ENCODE measurements at places on chromosomes 1 and 21.

DNA sequence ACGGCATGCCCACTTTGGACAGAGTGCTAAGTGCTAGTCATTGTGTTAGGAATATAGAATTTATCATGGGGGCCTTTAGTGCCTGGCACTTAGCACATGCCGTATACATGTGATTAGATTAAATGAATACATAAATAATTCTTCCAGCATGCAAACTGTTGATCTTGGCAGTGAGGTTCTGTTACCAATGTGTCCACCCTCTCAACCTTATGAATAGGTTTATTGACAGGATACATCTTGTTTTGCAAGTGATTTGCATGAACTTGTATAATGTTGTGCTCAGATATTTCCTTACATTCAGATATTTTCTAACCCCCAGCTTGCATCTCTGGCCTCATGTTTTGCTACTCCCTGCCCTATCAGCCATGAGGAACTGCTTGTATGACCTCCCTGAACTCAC, 60.3 kb upstream of the ZNF648 start:
- DNase-seq: no peak

DNA sequence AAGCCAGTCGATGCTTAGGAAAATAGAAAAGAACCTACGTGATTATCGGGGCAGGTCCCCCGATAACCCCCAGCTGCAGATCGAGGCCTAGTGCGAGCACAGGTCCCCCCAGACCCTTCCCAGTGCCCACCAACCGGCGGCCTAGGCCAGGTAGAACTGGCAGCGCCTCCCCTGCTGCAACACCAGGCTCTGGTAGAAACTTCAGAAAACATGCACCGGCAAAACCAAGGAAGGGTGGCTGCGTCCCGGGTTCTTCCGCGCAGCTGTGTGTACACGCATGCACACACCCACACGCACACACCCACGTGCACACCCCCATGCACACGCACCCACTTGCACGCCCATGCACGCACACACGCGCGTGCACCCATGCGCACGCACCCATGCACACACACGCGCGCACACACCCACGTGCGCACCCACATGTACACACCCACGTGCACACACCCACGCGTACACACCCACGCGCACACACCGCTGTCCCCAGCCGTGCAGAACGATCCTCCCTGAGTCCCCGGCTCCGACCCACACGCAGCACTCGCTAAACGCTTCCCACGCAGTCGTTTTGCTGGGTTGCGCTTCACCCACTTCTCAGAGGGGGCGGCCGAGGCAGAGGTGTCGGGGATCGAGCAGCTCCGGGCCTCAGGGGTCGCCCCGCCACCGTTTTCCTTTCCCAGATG, 5.2 kb downstream of the TSPEAR start:
- DNase-seq: no peak

DNA sequence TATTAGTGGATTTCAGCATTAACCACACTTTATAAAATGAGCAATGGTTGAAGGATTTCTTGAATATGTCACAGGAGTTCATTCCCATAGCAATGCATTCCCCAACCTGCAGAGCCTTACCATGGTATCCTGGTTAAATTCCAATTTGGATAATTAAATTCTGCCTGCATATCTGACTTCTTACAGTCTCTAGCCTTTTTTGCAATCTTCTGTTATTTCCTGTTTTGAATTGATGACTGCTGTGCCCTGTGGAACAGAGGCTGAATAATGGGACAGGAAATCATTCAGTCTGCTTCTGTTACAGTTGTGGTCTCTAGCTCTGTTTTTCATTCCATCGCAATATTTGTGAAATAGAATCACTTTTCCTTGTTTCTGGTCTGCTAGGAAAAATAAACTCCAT, 1823.9 kb downstream of the PLA2G4A start:
- DNase-seq: no peak

GRCh38 chr1:228953207-228953606, 217.9 kb downstream of the RHOU start:
- DNase-seq: no peak

GRCh38 chr1:31585736-31586365, 9.5 kb downstream of the TINAGL1 start:
- DNase-seq: no peak

Measured in activated CD8-positive, alpha-beta memory T cell treated with anti-CD3 and anti-CD28 coated beads for 4 hours (primary cell).